ENCODE measurements at places on chromosomes 5 and 9.

DNA sequence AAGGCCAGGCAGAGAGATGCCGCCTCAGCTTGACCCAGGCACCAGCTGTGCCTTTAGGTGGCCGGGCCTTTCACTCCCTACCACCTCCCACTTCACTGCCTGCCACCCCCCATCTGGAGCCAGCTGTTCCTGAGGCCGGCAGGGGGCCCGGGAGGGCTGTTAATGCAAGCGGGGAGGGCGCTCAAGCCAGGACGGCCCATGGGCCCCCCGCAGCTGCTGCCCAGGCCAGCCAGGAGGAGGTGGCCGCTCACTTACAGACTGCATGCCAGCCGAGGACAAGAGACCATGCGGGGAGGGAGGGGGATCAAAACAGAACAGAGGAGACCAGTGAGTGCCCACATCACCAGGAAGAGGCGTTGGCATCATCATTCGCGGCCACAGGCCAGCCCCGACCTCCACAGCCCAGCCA, 4.5 kb downstream of the ABCA2 start:
- no peak for DNase-seq

- no peak for DNase-seq
Measured at GRCh38 chr5:154740957-154741356, 14.2 kb upstream of the LARP1 start.

- DNase-seq, result no peak
Measured at GRCh38 chr9:93674580-93675335, 98.4 kb downstream of the PHF2 start.

- DNase-seq, result no peak
Measured at GRCh38 chr9:81575956-81576355, 113.4 kb downstream of the TLE1 start.

- DNase-seq, result no peak
Measured at GRCh38 chr5:93599399-93600120, 16.5 kb downstream of the NR2F1 start.
